ENCODE measurements at places on chromosomes 11 and 22. TPM values are rescaled to one million over a fixed set of nuclear protein-coding genes. Genes with fewer than 3 reads are reported as not detected.

CHADL gene
- total RNA-seq: 0.12 TPM

RAB38 gene
- total RNA-seq: 0.76 TPM

MYRF gene
- total RNA-seq: 1.2 TPM

MUC6 gene
- total RNA-seq: not detected

TEX54 gene
- not detected for total RNA-seq

TRPM5 gene
- not detected for total RNA-seq

TREH gene
- total RNA-seq: not detected

OR51B2 gene
- not detected for total RNA-seq

RFPL2 gene
- total RNA-seq: 0.53 TPM

P4HA3 gene
- total RNA-seq: not detected

TRIM21 gene
- total RNA-seq: 40.3 TPM

EFCAB6 gene
- total RNA-seq: 0.29 TPM

MAML2 gene
- 24.2 TPM for total RNA-seq

ADM2 gene
- total RNA-seq: 7.3 TPM

OR9G4 gene
- not detected for total RNA-seq

PLCB3 gene
- total RNA-seq: 12.3 TPM

LRRN4CL gene
- 0.21 TPM for total RNA-seq

B3GAT1 gene
- total RNA-seq: 0.22 TPM

LAYN gene
- 0.26 TPM for total RNA-seq

ASPHD2 gene
- total RNA-seq: 9.2 TPM

MIOX gene
- total RNA-seq: 0.39 TPM

VPS51 gene
- total RNA-seq: 99.2 TPM

HEPHL1 gene
- not detected for total RNA-seq

RIN1 gene
- total RNA-seq: 1.6 TPM

CDC42BPG gene
- 0.69 TPM for total RNA-seq

PGM2L1 gene
- total RNA-seq: 7.2 TPM

RAB39A gene
- total RNA-seq: 0.29 TPM

CCDC157 gene
- 2.1 TPM for total RNA-seq

NTM gene
- not detected for total RNA-seq

CADM1 gene
- total RNA-seq: 0.95 TPM

OR52E6 gene
- not detected for total RNA-seq

GGTLC2 gene
- total RNA-seq: not detected

DAGLA gene
- total RNA-seq: 0.15 TPM

SMTNL1 gene
- not detected for total RNA-seq

CABP4 gene
- total RNA-seq: 1.0 TPM

GRIA4 gene
- not detected for total RNA-seq

OR52A1 gene
- total RNA-seq: not detected

OR51A4 gene
- total RNA-seq: not detected

All from activated CD4-positive, alpha-beta memory T cell treated with anti-CD3 and anti-CD28 coated beads for 36 hours (primary cell).